ENCODE measurements at places on chromosomes 2 and 18.

DNA sequence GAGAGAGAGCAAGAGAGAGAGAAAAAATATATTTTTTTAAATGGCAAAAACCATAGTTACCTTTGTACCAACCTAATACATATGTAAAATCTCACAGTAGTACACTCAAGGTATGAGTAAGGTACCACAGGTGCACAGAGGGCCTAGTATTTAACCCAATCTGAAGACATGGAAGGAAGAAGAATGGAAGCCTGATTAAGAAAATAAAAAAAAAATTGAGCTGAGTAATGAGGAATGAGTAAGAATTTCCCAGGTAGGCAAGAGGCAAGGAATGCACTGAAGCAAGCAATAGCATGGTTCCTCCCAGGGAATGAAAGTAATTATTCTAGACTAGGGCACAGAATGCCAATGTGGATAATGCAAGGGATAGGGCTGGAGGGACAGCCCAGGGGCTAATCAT lies 294.2 kb downstream of the FIGN start:
- no peak for DNase-seq

GRCh38 chr2:197306024-197306695 lies 4.4 kb downstream of the ANKRD44 start:
- DNase-seq: no peak

GRCh38 chr18:46167971-46168370 lies 63.8 kb downstream of the HAUS1 start:
- DNase-seq: no peak

- no peak for DNase-seq
Observed at GRCh38 chr2:109021895-109022300, 32.9 kb upstream of the EDAR start.

- no peak for DNase-seq
Observed at GRCh38 chr2:60366135-60366712, 187.2 kb downstream of the BCL11A start.

- no peak for DNase-seq
Observed at GRCh38 chr2:74779265-74779558, 54.7 kb upstream of the HK2 start.

GRCh38 chr2:32064021-32064601 lies 755 bp downstream of the SPAST start:
- no peak for DNase-seq

DNA sequence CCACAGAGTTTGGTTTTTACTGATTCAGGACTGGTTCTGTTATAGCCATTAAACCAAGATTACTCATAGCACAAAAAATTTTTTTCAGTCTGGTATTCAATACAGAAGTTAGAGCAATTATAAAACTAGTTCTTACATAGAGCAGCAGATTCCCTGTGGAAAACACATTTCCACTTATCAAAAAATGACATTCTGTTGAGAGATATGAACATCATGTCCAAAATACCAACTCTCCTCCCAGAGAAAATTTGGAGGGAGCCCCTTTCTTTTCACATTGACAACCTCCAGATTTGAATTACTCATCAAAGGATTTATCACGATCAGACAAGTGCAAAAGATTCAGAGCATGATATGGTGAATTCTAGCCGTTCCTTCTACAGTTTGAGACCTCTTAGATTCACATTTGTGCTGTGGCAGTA lies 126.8 kb upstream of the SERPINE2 start:
- no peak for DNase-seq

DNA sequence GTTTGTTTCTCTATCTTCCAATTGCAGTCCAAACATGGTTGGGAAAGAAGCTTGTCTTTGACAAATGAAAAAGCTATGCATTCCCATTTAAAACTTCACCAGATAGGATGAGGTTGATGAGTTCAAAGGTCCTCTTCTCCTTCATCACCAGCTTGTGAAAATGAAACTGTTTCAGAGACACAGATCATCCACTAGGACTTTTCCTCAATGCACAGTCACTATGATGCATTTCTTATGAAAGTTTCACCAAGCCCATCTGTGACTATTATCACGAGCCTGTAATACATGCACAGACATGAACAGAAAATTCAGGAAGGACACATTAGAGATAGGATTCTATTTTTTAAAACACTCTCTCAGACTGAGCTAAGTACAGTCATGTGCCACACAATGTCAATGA lies 644.4 kb downstream of the PLCL1 start:
- DNase-seq: no peak

DNA sequence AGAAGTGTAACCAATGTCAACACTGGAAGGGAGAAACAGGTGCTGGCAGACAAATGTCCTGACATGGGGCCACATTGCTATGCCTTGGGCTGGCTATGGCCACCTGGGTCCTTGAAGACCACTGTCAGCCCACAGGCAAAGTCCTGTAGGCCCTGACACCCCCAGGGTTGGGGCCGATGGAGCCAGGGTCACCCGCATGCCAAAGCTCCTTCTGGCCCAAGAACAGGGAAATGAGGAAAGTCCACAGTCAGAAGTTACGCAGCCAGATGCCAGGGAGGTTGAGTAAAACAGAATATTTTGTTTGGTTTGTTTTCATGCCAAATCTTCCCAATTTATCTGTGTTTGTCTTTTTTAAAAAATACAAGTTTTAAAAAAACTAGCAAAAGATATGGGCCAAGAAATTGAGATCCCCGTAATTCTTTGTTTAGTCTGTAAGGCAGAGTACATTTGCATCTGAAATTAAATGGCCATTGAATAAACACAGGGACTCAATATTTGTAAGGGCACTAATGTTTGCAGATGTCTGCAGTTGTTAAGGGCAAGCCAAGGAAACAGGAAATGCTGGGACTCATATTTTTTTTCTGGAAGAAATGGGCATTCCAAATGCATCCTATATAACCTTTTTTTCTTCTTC lies 186.4 kb downstream of the FAM210A start:
- no peak for DNase-seq

DNA sequence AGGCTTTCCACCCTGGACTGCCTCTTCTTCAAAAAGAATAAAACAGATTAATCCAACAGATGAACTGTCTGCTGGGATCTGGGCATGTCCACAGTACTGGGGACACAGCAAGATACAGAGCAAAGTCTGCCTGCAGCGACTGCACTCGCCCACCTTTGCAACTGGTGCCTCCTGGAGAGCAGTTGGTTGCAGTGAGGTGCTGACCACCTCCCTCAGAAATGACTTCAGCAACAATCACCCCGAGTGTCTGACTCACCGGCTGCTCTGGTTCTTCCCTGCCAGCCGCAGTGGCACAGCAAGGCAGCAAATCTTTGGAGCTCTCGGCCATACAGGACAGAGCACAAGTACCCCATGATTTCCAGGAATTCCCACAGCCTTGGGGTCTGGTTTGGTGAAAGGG lies 179.7 kb downstream of the ANAPC1 start:
- no peak for DNase-seq

GRCh38 chr2:180202467-180202951 lies 195.4 kb upstream of the CWC22 start:
- no peak for DNase-seq

DNA sequence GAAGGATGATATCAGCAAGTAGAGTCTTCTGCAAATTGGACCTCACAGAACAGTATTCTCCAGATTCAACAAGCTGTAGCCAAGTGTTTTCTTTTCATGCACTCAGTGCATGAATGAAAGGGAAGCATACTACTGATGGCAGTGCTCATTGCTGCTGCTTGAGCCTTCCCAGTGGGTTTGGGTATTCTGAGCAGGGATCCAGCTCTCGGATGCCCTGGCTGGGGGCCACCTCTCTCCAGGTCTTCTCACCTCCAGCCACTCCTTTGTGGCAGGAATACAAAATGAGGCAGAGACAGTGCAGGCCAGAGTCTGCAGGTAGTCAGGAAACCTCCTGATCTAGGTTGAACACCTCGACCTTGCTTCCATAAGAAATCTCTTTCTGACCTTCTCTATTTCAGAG lies 390.4 kb upstream of the CELF4 start:
- DNase-seq: no peak

GRCh38 chr2:43198263-43198662 lies 28.1 kb downstream of the ZFP36L2 start:
- DNase-seq: no peak

DNA sequence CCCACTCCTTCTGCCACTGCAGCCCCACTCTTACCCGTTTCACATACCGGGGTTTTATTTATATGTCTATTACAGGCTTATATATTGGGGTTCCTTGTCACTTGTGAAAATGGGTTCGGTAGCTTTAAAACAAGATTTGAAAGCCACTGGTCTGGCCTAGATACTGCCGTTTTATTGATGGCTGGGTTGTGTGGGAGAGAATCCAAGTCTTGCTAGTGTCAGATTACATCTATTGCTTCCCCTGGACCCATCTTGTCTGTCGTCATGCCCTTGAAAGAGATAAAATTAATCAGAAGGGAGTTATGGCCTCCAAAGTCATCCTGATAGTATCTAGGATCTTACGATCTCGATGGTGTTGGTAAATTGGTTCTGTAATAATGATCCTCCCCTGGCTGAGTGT lies 79.4 kb downstream of the EIPR1 start:
- no peak for DNase-seq

GRCh38 chr2:241244368-241244767 lies 55.9 kb downstream of the ANO7 start:
- no peak for DNase-seq

DNA sequence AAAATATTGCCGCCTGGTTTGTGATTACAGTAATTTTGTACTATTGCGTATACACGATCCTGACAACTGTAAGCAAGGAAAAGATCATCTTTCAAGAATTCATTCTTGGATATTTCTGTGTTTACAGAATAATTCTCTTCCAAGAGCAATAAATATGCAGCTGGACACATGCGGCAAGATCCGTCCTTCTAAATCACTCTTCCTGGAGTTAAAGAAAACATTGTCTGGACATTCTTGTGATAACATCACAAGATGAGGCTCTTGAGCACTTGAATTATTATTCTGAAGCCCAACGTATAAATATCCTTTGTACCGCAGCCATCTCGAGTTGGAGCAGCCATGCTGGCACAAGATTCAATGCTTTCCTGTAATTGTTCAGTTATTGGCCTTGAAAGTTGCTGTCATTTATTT lies 9.9 kb downstream of the FHL2 start:
- no peak for DNase-seq

DNA sequence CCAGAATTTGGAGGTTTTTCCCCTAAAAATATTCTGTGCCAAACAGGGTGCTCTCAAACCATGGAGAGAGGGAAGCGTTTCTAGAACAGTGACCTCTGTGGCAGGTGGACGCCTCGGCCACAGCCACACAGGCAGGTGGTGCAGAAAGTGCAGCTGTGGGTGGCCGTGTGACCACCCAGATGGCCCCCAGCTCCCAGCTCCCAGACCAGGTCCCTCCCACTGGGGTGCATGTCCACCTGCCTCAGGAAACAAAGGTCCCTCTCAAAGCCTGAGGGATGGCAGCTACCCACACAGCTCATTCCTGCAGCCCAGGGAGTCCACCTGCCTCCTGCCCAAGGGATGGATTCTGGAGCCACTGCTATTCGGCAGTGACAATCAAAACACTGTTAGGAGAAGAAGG lies 74.5 kb upstream of the PXDN start:
- DNase-seq: no peak
